ENCODE measurements at places on chromosomes 12 and 14.
A peak's percentile ranks its signal among the peaks of the same experiment; 100 is the strongest.

GRCh38 chr12:76464631-76465166 lies 94.9 kb downstream of the OSBPL8 start:
- no peak for DNase-seq

DNA sequence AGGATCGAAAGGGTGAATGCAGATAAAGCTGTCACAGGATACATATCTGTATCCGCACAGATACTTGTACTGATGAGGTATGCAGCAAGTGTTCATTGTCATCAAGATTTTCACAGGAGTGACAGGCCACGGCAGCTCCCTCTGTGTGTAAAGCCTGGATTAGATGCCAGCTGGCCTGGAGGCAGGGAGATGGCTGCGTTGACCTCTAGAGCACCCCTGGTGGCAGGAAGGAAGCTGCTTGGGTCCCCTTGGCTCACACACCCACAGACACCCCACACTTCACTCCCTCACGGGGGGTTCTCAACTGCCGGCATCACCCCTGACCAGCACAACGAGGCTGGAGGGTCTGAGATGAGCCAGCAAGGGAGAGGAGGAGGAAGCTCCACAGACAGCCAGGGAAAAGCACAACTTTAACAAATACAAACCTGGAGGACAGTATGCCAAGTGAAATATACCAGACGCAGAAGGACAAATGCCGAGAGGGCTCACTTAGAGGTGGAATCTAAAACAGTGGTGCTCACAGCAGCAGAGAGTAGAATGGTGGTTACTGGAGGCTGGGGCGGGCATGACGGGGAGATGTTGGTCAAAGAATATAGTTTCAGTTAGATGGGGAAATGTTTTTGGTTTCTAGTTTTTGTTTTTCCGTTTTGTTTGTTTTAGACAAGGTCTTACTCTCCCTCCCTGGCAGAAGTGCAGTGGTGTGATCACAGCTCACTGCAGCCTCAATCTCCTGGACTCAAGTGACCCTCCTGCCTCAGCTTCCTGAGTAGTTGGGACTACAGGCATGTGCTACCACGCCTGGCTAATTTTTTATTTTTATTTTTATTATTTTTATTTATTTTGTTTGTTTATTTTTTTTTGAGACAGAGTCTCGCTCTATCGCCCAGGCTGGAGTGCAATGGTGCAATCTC lies 45.7 kb downstream of the TEAD4 start:
- no peak for DNase-seq

GRCh38 chr14:33834466-33835260 lies 116.2 kb downstream of the EGLN3 start:
- DNase-seq, result peak; percentile 80

GRCh38 chr12:54159140-54159539 lies 29.6 kb downstream of the SMUG1 start:
- no peak for DNase-seq

DNA sequence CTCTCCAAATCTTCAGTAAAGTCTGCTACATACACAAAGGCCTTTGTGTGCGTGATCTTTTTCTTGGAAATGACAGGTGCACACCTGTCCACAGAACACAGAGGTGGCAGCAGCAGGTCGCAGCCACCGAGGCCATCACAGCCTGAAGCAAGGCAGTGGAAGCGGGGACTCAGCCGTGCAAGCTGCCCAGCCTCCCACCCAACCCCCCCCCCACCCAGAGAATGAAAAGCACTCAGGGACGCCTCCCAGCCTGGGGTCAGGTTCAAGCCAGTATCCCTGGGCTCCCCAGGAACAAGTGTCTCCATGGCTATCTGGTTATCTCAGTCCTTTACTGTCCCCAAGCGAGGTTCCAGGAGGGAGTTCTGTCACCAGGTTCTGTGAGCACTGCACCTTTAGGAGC lies 31.2 kb upstream of the TSPAN9 start:
- no peak for DNase-seq

DNA sequence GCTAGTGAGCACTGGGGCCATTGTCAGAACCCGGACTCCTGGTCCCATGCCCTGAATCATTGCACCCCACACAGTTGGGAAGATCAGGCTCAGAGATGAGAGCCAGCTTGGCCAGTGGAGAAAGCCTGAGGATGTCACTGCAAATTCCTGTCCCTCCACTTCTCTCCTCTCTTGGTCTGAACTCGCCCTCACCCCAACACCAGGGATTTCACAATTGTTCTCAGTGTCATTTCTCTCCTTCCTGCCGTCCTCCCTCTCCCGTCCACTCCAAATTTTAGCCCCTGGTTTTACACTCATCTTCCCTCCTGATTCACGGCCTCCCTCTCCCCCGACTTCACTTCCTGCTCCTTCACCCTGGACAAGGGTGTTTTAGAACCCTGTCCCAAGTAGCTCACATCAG lies 11.1 kb downstream of the KRT75 start:
- no peak for DNase-seq

- no peak for DNase-seq
These were observed 61.5 kb downstream of the IQSEC3 start for GRCh38 chr12:128079-128478.

DNA sequence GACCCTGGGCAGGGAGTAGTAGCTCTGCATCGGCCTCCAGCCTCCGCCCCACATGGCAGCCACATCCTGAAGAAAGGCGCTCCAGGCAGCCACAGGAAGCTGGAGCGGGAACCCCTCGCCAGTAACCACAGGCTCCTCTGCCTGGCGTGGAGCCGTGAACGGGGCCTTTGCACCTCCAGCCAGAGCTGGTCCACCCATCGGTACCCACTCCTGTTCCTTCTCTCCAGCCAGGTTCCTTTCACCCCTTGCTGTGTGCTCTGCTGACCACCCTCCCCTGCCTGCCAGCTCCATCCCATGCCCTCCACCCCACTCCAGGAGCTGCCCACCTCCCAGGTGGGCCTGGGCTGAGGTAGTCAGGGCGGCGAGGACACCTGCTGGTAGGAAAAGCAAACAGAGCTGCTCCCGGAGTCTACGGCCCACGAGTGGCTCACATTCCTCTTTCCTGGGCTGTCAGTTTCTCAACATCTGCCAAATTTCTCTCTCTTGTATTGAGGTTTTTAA lies 2.7 kb downstream of the TGFB3 start:
- DNase-seq, result peak; percentile 73

- no peak for DNase-seq
These were observed 248.0 kb downstream of the PDZRN4 start for GRCh38 chr12:41436076-41436475.

- peak; percentile 60 for DNase-seq
These were observed 725 bp downstream of the CHPT1 start for GRCh38 chr12:101697930-101698799.

DNA sequence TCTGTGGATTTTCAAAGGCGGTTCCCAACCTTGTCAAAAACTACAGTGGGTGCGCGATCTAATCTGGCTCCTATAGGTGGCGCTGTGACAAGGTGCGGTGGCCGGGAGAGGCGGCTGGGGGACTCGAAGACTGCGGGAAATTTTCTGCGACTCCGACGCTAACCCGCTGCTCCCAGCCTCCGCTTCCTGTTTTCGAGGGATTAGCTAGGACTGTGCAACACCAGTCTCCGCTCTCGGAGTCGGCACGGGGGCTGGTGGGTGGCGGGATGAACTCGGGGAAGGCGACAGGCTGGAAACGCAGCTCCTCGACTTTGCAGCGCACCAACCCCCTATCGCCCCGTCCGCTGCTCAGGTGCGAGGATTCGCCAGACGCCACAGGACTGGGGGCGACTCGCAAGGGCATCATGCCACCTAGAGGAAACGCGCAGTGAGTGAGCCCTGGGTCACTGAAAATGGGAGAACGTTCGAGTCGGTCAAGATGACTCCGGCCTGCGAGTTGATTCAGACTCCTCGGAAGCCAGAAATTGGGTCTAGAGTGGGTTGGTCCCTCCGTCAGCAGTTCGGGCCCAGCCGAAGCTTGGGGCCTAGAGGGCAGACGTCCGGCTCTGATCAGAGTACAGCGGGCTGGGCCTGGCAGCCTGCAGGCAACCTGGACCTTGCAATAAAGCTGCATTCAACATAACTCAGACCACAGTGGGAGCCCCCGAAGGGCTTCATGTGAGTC lies 5.5 kb upstream of the PAX9 start:
- DNase-seq, result peak; percentile 37

GRCh38 chr14:22811722-22812121 lies 3.5 kb downstream of the SLC7A7 start:
- no peak for DNase-seq

GRCh38 chr12:18798535-18799361 lies 60.8 kb downstream of the CAPZA3 start:
- peak; percentile 8 for DNase-seq

- DNase-seq, result peak; percentile 20
These were observed 22.3 kb upstream of the PLEKHH1 start for GRCh38 chr14:67510836-67511235.
